ENCODE measurements at places on chromosomes 2 and 18. TPM values are rescaled to one million over a fixed set of nuclear protein-coding genes. Genes with fewer than 3 reads are reported as not detected.

IL36A gene
- polyA plus RNA-seq: not detected

ALKAL2 gene
- not detected for polyA plus RNA-seq

GRCh38 chr2:200171731-200172482, 134.6 kb upstream of the SPATS2L start:
- no peak overlapping the region for H3K27ac ChIP-seq
- H3K36me3 ChIP-seq: no peaks in the 10 kb centered on the region
- DNase-seq: no peak
- H3K27me3 ChIP-seq: no peaks in the 10 kb centered on the region
- H3K4me3 ChIP-seq: no peak overlapping the region

DNA sequence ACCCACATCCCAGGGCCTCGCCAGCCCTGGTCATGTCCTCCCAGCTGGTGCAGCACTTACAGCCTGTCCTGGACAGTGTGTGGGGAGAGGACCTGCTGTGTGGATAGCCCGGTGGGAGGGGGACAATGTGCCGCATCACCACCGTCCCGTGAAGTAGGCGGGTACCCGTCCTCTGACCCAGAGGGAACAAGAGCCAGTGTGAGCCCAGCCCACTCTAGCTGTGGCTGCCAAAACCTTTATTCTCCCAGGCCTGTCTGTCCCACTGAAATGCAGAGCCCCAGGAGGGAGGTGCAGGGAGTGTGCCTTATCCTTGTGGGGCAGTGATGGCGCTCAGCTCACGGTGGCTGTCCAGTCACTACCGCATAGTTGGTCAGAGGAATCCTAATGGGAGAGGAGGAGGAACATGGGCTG, 1.7 kb downstream of the TRAF3IP1 start:
- peaks cover 15% of the 10 kb centered on the region for H3K4me1 ChIP-seq
- no peak for DNase-seq
- H3K27ac ChIP-seq: no peak overlapping the region
- no peak overlapping the region for H3K4me3 ChIP-seq

GRCh38 chr2:223970343-223971128, 13.3 kb downstream of the MRPL44 start:
- H3K27me3 ChIP-seq: no peaks in the 10 kb centered on the region
- peaks cover 11% of the 10 kb centered on the region for H3K4me1 ChIP-seq
- no peak overlapping the region for H3K4me3 ChIP-seq
- peak; percentile 48 for DNase-seq

DNA sequence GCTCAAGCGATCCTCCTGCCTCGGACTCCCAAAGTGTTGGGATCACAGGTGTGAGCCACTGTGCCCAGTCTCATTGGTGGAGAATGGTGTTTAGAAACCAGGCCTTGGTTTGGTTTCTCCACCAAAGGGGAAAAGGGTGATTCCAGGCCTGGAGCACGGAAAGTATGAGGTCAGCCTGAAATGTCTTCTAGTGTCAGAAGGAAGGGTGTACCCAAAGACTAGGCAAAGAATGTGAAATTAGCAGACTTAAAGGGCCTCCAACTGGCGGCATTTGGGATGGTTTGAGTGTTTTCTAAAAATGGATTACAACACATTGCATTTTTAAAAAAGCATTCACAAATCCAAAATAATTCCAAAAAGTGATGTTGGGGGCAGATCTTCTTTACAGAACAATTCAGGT, 139.6 kb downstream of the SH3BP4 start:
- H3K36me3 ChIP-seq: no peaks in the 10 kb centered on the region
- no peak overlapping the region for H3K4me3 ChIP-seq
- no peak overlapping the region for H3K27ac ChIP-seq
- no peak for DNase-seq

- no peak for DNase-seq
- no peak overlapping the region for H3K27ac ChIP-seq
- no peak overlapping the region for H3K4me3 ChIP-seq
Observed at GRCh38 chr18:8426401-8426800, 182.8 kb upstream of the RAB12 start.

GRCh38 chr2:174465327-174465726, 21.5 kb downstream of the GPR155 start:
- H3K36me3 ChIP-seq: no peaks in the 10 kb centered on the region
- H3K27ac ChIP-seq: no peak overlapping the region
- peaks cover 2% of the 10 kb centered on the region for H3K4me1 ChIP-seq
- DNase-seq: no peak
- no peaks in the 10 kb centered on the region for H3K27me3 ChIP-seq

DNA sequence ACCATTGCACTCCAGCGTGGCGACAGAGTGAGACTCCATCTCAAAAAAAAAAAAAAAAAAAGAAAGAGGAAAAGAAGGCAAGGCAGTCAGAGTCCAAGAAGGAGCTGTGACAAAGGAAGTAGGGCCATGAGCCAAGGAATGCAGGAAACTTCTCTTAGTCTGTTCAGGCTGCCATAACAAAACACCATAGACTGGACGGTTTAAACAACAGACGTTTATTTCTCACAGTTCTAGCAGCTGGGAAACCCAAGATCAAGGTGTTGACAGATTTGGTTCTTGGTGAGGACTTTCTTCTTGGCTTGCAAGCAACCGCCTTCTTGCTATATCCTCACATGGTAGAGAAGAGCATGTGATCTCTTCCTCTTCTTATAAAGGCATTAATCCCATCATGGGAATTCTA, 13.1 kb upstream of the SUMO1 start:
- H3K4me1 ChIP-seq: no peaks in the 10 kb centered on the region
- H3K36me3 ChIP-seq: no peaks in the 10 kb centered on the region
- H3K4me3 ChIP-seq: no peak overlapping the region
- H3K27me3 ChIP-seq: no peaks in the 10 kb centered on the region
- DNase-seq: no peak

DNA sequence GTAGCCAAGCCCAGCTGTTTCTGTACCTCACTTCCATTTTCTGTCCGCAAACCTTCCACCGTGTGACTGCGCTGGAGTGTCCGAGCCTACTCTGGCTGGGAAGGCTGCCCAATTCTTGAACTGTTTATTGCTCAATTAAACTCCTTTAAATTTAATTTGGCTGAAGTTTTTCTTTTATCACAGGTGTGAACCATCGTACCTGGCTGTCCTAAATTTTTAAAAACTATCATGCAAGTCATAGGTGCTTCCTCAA, 6.2 kb upstream of the RNU2-63P start:
- peaks cover 9% of the 10 kb centered on the region for H3K36me3 ChIP-seq
- H3K4me1 ChIP-seq: no peaks in the 10 kb centered on the region
- no peak overlapping the region for H3K27ac ChIP-seq
- DNase-seq: no peak

DNA sequence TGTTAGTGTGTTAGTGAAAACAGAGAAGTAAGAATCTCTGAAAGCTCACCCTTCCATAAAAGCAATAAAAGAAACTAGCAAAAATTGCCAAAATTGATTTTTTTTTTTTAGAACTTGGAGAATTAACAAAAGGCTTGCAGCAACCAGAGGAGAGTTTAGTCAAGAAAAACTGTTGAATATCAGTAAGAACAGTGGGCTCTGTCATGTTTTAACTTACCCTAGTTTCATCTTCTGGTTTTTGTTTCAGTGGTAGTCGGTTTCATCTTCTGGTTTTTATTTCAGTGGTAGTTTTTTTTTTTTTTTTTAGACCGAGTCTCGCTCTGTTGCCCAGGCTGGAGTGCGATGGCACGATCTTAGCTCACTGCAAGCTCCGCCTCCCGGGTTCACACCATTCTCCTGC, 580.9 kb downstream of the NYAP2 start:
- no peak overlapping the region for H3K4me3 ChIP-seq
- no peak for DNase-seq
- H3K4me1 ChIP-seq: no peaks in the 10 kb centered on the region
- no peaks in the 10 kb centered on the region for H3K27me3 ChIP-seq
- H3K27ac ChIP-seq: no peak overlapping the region

DNA sequence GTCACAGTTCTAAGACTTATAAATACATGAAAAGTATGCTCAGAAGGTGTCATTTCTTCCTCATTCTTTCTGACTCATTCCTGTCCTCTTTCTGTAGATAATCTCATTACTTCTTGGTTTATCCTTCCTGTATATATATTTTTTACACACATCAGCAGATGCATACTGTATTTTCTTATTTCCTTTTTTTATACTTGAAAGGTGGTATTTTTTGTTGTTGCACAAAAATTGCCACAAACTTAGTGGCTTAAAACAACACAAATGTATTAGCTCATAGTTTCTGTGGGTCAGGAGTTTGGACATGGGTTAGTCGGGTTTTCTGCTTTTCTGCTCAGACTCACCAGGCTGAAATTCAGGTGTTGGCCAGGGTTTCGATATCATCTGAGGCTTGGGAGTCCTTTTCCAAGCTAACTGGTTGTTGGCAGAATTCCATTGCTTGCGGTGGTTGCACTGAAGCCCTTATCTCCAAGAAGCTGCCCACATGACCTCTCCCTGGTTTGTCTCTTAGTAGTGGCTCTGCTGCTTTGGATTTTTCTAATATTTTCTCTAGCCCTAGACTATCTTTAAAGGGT, 162.6 kb downstream of the FMNL2 start:
- H3K27me3 ChIP-seq: no peaks in the 10 kb centered on the region
- H3K36me3 ChIP-seq: no peaks in the 10 kb centered on the region
- H3K27ac ChIP-seq: no peak overlapping the region

DNA sequence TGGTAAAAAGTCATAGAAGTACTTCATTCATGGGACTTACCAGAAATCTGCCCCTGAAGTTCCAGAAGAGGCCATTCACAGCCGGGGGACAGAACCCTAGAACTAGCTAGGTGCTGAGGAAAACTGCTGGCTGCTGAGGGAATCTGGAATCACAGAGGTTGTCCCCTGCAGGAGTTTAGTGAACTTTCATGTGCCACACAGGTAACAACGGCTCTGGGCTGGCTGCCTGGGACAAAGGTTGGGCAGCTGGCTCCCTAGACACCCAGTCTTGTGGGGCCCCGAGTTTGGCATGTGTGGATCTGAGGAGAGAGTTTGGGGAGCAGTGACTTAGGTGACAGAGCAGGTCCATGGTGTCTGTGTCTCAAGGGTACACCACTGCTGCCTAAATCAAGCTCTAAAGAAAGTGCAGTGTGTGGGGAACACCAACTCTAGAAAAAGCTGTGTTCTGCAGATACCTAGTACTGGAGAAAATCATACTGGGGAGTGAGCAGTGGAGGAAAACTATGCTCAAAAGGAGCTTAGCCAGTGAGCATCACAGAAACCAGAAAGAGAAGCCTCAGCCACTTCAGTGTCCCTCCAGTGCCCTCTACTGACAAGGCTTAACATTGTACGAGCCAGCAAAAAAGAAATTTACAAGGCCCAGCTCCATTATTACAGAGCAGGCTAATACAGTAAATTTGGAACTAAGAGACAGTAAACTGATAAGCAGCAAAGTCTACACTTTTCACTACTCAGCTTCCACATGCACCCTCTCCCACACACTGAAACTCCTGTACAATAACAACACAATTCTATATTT, 15.2 kb downstream of the GALNT3 start:
- H3K27ac ChIP-seq: no peak overlapping the region
- DNase-seq: no peak
- H3K4me1 ChIP-seq: no peaks in the 10 kb centered on the region
- no peaks in the 10 kb centered on the region for H3K36me3 ChIP-seq
- H3K27me3 ChIP-seq: no peaks in the 10 kb centered on the region

DNA sequence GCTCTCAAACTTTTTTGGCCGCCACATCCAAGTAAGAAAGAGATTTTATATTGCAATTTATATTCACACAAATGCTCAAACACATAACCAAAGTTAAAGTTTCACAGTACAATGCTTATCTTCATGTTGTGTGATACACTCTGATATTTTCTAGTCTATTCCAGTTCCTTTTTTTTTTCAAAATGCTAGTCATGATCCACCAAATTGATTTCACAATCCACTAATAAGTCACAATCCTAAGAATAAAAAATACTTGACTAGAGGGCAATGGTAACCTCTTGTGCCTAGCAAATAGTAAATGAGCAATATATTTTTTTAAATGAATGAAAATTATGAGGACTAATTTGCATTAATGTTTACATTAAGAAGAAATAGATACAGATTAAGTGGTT, 5.8 kb upstream of the PTPN4 start:
- no peak for DNase-seq
- H3K4me3 ChIP-seq: no peak overlapping the region
- no peaks in the 10 kb centered on the region for H3K4me1 ChIP-seq
- no peaks in the 10 kb centered on the region for H3K27me3 ChIP-seq

GRCh38 chr2:213286161-213286560, 1.9 kb downstream of the SPAG16 start:
- no peak for DNase-seq
- no peak overlapping the region for H3K4me3 ChIP-seq
- H3K4me1 ChIP-seq: peaks cover 11% of the 10 kb centered on the region
- no peak overlapping the region for H3K27ac ChIP-seq
- no peaks in the 10 kb centered on the region for H3K36me3 ChIP-seq
